ENCODE measurements at places on chromosomes 2 and 18.

GRCh38 chr2:62293151-62293489 is 97.2 kb downstream of the B3GNT2 start:
- no peak for DNase-seq

DNA sequence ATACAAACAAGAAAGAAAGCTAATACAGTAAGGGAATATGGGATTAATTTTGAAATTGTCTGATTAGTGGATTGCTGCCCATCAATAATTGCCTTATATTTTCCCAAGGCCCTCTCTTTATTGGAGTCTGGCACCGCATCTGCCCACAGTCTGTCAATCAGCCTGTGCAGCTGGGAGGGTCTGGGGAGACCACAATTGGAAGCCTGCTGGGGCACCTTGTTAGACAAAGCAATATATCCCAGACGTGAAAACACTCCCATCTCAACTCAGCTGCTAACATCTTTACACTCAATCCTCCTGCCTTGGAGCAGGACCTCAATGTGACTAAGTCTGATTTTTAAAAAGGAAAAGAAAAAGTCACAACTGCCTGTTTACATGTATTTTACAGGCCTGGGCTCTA is 258.6 kb downstream of the SRBD1 start:
- no peak for DNase-seq

GRCh38 chr2:88669482-88670214 is 21.8 kb upstream of the RPIA start:
- DNase-seq: peak; percentile 20

GRCh38 chr2:65393743-65394422 is 38.5 kb downstream of the SPRED2 start:
- no peak for DNase-seq

GRCh38 chr18:29501952-29502351 is 1325.0 kb upstream of the CDH2 start:
- no peak for DNase-seq

DNA sequence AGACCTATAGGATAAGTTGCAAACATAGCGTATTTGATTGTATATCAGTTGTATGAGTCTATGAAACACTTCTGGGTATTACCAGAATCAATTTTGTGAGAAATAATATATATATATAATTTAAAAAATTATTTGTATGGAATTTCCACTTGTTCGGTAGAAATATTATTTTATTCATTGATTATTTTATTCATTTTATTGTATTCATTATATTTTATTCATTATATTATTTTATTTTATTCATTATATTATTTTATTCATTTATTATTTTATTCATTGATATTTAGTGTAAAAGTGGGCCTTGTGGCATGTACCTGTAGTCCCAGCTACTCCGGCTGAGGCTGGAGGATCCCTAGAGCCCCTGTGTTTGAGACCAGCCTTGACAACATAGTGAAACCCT is 268.9 kb downstream of the ZNF407 start:
- DNase-seq: no peak

- DNase-seq: no peak
These were observed 21.5 kb downstream of the GCA start for GRCh38 chr2:162365392-162365791.

DNA sequence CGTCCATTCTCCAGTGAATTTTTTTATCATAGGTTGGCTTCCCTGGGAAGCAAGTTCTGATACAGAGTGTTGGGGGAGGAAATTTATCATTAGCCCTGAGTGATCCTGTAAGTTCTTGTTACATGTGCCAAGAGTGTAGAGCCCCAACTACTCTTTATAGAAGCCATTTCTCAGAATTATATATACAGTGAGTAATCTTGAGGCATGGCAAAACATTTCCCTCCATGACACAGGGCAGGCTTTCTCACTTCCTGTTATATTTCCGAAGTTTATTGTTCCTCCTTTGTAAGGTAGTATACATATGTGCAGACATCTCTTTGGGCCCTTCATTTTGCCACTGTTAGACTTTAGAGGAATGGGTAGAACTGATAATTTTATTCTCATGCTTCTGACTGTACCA is 484.7 kb upstream of the NRXN1 start:
- DNase-seq: no peak

- DNase-seq: no peak
These were observed 44.2 kb downstream of the FARSB start for GRCh38 chr2:222611684-222612083.

- DNase-seq: no peak
These were observed 127.3 kb upstream of the GPC1 start for GRCh38 chr2:240308111-240308651.

GRCh38 chr2:191415858-191416257 is 170.7 kb downstream of the MYO1B start:
- DNase-seq: no peak
